ENCODE measurements at places on chromosomes 3 and 15.

DNA sequence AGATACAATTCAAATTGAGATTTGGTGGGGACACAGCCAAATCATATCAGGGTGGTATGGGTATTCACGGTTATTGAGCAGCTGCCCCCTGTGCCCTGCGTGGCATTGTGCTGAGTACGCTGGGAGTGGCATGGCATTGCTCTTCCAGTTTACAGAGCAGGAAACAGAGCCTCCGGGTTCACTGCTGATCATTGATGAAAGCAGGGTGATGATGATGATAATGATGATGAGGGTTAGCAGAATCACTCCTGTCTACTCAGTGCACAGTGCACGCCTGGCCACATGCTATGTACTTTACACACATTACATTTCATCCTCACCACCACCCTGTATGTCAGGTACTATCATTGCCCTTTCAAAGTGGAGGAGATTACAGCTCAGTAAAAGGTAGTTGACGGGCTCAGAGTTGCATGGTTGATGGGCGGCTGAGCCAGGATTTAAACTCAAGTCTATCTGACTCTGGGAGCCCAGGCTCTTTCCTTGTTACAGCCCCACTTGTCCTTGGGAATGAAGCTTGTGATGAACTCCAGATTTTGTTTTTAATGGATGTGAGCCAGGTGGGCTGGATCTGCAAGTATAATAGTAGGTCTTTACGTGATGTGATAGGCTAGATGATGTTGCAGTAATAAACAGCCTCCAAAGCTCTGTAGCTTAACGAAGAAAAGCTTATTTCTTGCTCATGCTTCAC, 87.6 kb upstream of the MYZAP start:
- DNase-seq = no peak

- no peak for DNase-seq
These were observed 29.3 kb upstream of the SLCO3A1 start for GRCh38 chr15:91824256-91824655.

DNA sequence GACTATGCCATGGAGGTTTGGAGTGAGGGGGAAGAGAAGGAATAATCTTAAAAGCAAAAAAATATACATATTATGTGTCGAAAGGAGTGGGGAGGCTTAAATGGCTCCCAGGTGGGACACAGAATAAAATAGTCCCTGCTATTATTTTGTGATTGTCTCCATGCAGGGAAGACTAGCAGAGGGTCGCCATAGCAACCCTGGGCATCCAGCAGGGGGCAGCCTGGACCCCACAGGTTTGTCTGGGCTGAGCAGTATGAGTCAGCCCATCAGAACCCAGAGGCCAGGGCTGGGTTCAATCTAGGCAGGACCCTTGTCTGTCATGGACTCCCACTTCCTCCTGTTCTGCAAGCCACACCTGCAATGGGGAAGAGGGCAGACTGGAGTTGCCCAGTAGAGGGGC, 17.6 kb upstream of the LINGO1 start:
- peak; percentile 8 for DNase-seq

- DNase-seq = peak; percentile 68
These were observed 45.3 kb upstream of the MAP3K13 start for GRCh38 chr3:185317674-185318073.

GRCh38 chr3:79564192-79564591, 203.6 kb downstream of the ROBO1 start:
- no peak for DNase-seq

- DNase-seq = no peak
These were observed 201.0 kb upstream of the FEZF2 start for GRCh38 chr3:62574266-62574898.

GRCh38 chr3:162077108-162077507, 580.5 kb downstream of the OTOL1 start:
- no peak for DNase-seq

DNA sequence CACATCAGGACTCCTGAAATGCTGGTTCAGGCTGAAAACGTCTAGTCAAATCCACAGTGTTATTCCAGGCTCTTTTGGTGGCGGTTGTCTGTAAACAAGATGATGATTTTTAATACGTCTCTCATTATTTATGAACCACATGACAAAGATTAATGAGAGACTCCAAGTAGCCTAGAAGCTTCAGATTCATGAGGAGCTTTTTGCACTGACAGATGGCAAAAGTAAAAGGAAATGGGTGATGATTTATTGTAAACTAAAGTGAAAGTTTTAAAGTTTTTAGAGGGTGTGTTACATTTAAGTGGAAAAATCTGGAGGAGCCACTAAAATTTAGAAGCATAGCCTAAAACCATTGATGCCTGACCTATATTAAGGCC, 77.0 kb downstream of the BBX start:
- no peak for DNase-seq

DNA sequence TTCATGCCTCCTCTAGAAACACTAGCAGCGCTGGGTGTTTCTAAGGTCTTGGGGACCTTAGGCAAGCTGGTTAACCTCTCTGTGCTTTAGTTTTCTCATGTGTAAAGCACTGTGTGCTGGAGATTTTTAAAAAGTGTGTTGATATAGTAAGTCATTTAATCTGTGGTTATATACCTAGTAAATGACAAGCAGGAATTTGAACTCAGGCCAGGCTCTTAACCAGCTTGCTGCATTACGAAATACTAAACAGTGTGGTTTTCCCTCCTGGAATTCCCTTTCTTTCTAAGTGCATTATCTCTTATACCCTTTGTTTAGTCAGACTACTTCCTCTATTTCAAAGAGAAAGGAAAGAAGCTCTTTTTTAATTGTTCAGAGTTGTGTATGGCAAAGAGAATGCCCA, 26.5 kb downstream of the NEO1 start:
- peak; percentile 82 for DNase-seq

DNA sequence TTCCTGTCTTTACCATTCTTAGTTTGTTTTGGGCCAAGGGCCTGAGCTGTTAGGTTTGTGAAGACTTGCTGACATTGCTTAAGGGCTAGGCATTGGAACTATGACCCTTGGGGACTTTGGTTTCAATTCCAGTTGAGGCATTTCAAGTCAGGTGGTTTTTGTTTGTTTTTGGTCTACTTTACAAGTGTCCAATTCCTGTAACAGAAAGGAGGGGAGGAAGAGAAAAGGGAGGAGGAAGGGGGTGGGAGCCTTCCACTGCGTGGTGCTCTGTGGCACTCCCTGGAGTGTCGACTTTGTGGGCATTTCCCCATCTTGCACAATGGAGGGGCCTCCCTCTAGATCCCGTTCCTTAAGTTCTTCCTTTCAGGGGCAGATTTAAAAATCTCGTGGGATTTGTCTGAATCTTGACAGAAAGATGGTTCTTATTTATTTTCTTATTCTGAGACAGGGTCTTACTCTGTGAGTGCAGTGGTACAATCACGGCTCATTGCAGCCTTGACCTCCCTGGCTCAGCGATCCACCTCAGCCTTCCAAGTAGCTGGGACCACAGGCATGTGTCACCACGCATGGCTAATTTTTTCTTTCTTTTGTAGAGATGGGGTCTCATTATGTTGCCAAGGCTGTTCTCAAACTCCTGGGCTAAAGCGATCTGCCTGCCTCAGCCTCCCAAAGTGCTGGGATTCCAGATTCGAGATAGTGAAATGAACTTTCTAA, 59.5 kb upstream of the RYK start:
- no peak for DNase-seq

- no peak for DNase-seq
These were observed 10.5 kb downstream of the LOXL1 start for GRCh38 chr15:73936588-73937290.

- DNase-seq = no peak
These were observed 192.6 kb upstream of the ALCAM start for GRCh38 chr3:105174017-105174615.

DNA sequence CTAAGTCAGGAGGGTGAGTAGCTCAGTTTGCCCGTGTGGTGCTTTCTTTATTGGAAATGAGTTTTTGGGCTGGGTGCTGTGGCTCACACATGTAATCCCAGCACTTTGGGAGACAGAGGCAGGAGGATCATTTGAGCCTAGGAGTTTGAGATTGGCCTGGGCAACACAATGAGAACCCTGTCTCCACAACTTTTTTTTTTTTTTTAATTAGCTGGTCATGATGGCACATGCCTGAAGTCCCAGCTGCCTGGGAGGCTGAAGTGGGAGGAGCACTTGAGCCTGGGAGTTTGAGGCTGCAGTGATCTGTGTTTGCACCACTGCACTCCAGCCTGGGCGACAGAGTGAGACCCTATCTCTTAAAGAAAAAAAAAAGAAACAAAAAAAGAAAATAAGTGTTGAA, 174.9 kb downstream of the NSMCE3 start:
- no peak for DNase-seq

- no peak for DNase-seq
These were observed 411.2 kb downstream of the NAALADL2 start for GRCh38 chr3:175270198-175270837.

DNA sequence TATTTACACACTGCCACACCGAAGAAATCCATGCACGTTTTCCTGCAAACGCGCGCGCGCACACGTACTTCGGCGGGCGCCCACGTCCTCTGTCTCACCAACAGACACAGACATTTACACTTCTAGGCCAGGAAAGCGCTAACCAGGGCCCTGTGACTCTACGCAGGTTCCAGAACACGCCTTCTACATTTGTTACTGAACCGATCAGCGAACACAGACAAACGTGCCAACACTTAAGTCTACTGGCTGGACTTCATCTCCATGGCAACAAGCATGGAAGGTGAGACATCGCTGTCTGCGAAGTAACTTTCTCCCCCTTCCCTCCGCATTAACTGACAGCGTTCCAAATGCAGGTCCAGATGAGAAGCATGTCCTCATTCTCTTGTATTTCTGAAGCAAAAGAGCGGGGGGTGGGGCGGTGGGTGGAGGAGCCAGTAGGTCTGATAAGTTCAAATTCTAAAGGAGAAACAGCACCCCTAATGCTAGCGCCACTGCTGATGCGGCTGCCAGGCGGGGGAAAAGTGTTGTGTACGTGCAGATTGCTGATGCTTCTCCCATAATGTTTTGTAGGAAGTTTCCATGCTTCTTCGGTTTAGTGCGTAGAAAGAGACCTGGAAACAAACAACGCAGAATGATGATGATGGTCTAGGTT, at the start of gene CTXN2:
Gene CTXN2 (plus strand): TSS at position 92 of the 652 bp plus-strand sequence. CDS start 9,636 bp downstream, outside the sequence.
- no peak for DNase-seq

DNA sequence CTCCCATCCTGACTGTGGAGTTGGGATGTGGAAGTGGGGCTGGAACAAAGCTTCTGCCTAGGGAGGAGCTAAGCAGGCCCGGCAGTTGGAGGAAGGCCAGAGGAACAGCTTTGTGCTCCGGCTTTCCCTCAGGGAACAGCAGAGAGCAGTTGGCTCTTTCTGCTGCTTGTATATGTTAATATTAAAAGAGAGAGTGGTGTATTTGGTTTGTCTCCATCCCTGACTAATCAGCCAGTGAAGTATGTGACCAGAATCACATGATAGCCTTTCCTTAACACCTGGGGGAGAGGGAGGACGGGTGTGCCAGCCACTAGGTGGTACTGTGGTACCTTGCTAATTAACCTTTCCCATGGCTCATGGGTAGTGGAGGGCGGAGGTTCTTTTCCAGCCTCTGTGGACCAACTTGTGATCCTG, 10.0 kb downstream of the EIF2B5 start:
- peak; percentile 64 for DNase-seq

- peak; percentile 55 for DNase-seq
These were observed 523.6 kb downstream of the NTRK3 start for GRCh38 chr15:87732976-87733375.

- no peak for DNase-seq
These were observed 129.1 kb downstream of the IGF1R start for GRCh38 chr15:98777426-98777825.

All from RCC 7860 (cell line).